ENCODE measurements at places on chromosomes 13 and 19.

DNA sequence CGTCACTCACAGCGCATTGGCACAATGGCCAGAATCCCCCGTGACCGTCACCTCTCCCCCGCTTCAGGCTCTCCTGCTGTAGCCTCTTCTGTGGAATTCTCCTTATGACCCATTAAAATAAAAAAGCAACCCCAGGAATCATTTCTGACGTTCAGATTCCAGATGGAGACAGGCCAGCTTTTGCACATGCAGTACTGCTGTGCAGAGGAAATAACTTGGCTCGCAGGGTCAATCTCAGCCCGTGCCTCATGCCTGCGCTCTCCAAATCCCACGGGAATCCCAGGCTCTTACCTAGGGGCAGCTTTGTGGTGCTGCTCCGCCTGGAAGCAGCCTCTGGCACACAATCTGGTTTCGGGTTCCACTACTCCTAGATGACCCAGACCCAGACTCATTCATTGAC lies 32.7 kb upstream of the SOX1 start:
- DNase-seq, result no peak

DNA sequence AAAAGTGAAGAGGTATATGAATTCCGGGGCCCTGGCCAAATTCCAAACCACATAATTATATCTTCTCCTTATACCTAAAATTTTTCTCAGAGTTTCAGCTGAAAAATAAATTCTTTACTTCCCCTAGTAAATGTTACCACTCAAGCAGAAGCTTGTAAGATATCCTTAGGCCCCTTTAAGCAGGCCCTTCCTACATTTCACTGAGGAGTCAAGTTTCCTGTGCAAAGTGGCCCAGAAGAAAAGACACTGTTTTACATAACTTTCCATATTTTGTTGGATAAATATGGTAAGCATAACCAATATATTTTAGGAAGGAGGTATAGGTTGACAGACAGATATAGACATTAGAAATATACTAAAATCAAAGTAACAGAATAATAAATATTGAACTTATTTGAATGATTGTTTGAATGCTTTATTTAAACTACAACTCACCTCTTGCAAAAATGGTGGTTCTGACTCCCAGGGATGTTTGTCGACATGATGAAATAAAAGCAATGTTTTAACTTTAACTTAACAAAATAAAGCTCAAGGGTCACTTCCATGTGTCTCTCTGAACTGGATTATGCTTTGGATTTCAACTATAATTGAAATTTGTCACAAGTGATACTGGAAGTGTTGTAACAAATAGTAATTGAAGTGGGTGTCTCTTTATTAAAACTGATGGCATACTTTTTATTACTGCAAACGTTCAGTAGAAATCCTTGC lies 141.2 kb downstream of the SPRY2 start:
- no peak for DNase-seq

- DNase-seq, result no peak
These were observed 28.6 kb upstream of the NDUFS7 start for GRCh38 chr19:1354970-1355567.

DNA sequence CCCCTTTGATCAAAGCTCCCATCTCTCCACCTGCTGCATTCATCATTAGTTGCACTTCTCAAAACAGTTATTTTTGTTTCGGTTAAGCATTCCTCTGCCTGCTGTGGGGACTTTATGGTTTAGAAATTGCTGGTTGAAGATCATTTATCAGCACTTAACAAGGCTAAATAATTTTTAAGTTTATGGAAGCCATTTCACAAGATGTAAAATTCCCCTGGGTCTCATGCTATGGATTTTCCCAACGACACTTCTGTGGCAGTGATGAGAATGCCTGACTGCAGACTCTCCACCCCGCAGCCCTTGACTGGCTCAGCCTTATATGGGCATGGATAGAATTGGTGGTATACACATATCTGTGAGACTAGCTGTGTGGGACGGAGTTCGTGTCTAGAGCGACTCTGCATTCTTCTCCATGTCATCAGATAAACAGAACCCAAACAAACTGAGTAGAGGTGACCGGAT lies 52.8 kb downstream of the COL4A2 start:
- no peak for DNase-seq

DNA sequence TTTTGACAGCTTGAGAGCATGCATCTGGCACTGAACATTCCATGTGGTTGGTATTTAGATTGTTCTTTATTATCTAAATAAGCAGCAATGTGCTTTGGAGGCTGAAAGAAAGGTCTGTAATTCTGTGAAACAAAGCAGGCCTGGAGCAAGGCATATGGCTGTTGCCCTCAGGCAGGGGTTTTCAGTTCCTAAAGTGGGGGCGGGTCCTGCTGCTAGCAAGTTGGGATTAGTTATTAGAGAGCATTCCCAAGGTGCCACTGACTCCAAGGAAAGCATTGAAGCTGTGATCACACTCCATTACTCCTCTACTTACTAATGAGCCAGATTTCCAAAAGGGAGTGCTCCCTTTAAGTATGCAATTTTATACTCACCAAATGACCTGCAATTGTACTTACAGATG lies 432.2 kb downstream of the OLFM4 start:
- no peak for DNase-seq

DNA sequence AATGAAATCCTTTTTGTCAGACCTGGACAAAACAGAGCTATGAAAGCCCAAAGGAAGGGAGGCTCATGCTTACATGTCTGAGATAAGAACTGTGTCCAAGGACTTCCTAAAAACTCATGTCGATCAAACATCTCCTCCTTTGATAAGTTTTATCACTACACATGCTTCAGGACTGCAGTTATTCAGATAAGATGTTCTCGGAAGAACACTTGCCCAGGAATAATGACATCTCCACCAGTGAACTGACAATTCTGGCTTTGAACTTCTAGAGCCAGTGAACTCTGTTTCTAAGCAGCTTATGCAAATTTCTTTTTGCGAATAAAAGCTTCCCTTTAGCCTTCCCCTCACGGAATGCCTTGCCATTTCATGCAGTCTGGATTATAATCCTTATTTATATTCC lies 561.6 kb downstream of the TBC1D4 start:
- DNase-seq, result no peak

DNA sequence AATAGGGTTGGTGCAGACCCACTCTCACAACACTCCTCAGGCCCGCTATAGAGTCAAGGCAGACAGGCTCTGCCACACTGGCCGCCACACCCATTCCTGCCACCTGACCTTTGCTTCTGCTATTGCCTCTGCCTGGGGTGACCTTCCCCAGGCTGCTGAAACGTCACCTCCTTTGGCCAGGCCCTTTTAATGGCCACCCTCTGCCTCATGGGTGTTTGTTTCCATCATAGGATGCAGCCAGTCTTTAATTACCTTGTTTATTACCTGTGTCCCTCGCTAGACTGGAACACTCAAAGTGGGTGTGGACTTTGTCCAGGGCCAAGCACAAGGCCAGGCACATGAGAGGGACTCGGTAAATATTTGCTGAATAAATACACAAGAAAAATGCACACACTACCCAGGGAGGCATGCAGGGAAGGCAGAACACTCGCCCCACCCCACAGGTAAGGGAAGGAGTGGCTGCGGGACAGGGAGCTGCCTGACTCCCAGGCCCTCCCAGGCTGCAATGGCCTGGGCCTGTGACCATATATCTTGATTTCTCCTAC lies 3.2 kb downstream of the LSM4 start:
- no peak for DNase-seq
